Hematopoietic multipotent progenitor cell treated with erythropoietin and hydrocortisone succinate and interleukin-3 and kit ligand, for 6 days (in vitro differentiated cells): ENCODE measurements at places on chromosomes 7 and 10.

- peak; percentile 13 for DNase-seq
These were observed 174.2 kb downstream of the PTN start for GRCh38 chr7:137169282-137169698.

GRCh38 chr7:26360650-26361049 is 69.0 kb downstream of the SNX10 start:
- DNase-seq: no peak

- DNase-seq: no peak
These were observed 526.1 kb downstream of the CALN1 start for GRCh38 chr7:71886046-71886445.

DNA sequence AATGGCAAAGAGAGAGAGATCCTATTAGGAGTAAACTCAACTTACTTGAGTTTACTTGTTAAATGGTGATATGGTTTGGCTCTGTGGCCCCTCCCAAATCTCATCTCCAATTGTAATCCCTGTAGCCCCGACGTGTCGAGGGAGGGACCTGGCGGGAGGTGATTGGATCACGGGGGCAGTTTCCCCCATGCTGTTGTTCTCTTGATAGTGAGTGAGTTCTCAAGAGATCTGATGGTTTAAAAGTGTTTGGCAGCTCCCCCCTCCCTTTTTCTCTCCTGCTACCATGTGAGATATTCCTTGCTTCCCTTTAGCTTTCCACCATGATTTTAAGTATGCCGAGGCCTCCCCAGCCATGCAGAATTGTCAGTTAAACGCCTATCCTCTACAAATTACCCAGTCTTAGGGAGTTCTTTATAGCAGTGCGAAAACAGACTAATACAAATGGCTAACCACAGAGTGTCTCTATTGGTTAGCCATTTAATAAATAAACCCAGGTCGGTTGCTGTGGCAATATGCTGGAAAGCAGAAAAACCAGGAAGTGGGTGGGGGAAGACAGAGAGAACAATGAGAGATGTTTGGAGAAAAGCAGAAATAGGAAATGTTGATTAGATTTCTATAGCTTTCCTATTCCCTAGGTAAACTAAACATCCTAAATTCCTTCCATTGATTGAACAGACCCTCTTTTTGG is 3.0 kb upstream of the STMP1 start:
- peak; percentile 55 for DNase-seq

DNA sequence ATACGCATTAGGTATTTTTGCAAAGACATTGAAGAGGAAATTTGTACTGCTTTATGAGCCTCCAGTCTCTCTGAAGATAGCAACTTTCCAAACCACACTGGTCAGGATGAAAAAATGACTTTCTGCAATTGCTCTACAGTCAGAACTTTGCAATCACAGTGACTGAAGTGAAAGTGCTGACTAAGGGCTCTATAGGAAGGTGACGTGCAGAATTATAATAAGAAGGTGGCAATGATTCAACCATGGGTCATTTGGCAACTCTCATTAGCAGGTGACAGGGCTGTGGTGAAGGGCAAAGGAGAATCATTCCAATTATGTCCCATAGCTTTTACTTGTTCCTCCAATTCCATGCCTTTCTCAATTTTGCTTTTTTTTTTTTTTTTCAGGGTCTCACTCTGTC is 311.0 kb downstream of the ANKRD30A start:
- no peak for DNase-seq

GRCh38 chr10:44860811-44861736 is 50.1 kb upstream of the TMEM72 start:
- DNase-seq: no peak

- no peak for DNase-seq
These were observed 136.7 kb downstream of the KIF20B start for GRCh38 chr10:89838044-89838615.

DNA sequence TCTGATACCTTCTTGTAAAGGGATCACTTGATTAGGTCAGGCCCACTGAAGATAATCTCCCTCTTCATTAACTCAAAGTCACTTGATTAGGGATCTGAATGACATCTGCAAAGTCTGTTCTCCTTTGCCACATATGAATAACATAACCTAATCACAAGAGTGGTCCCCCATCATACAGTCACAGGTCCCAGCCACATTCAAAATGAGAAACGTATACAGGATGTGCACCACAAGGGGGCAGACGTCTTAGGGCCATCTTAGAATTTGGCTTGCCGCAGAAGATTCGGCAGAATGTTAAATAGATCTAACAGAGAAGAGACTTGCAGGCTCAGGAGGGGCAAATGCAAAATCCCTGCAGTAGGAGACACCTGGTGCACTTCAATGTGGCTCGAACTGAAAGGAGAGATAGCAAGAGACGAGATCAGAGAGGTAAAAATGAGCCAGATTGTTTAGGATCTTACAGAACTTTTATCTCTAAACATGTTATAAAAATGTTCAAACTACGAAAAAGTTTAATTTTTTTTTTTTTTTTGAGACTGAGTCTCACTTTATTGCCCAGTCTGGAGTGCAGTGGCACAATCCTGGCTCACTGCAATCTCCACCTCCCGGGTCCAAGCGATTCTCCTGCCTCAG is 10.4 kb upstream of the SMC3 start:
- peak; percentile 90 for DNase-seq

DNA sequence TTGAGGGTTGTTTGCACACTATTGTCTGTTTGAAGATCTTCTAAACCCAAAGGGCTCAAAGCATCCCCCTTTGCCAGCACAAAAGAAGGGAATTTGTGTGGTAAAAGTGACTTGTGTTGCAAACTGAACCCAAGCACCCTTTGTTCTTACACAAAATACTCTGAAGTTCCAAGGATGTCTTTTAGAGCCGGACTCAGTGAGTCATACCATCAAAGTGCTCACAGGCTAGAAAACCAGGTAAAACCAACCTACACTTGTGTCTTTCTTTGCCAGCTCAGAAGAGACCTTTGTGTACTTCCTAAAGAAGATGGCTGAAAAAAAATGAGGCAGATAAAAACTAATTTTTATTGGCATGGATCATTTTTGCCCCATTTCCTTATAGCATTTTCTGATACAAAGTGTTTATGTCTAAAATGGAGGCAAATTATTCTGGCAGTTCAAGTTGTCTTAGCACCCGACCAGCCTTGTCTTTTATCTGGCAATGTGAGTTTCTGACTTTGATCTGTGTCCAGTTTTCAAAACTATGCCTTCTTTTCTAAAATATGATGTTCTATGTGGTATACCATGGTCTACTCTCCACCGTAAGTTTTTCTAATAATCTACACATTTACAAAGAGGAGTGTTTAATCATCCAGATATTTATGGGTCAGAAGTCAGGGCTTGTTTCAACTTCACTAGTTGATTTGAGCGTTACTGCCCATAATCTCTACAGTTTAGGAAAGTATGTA is 128.4 kb upstream of the FZD1 start:
- DNase-seq: no peak

DNA sequence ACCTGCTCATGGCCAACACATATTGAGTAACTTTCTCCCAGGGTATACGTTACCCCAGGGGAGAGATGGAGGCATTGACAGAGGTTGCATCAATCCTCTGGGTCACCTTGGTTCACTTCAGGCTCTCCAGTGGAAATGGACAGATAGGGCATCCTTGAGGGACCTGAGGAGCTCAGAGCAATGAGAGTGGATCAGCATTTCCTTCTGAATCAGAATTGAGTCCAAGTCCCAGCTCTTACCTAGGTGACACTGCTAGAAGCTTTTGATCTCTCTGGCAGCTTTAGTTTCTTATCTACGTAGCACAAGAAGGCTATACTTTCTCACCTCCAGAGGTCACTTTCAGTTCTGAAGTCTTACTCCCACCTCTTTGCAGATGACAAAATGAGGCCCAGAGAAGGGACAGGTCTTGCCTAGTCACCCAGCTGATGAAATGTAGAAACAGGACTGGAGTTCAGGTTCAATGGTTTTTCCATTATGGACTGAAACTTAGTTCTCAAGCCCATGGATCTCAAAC is 35.2 kb downstream of the PANK1 start:
- peak; percentile 14 for DNase-seq

GRCh38 chr7:71486856-71487628 is 355.1 kb downstream of the GALNT17 start:
- DNase-seq: no peak

- DNase-seq: no peak
These were observed 98.5 kb downstream of the POLR1F start for GRCh38 chr7:19610194-19610943.

DNA sequence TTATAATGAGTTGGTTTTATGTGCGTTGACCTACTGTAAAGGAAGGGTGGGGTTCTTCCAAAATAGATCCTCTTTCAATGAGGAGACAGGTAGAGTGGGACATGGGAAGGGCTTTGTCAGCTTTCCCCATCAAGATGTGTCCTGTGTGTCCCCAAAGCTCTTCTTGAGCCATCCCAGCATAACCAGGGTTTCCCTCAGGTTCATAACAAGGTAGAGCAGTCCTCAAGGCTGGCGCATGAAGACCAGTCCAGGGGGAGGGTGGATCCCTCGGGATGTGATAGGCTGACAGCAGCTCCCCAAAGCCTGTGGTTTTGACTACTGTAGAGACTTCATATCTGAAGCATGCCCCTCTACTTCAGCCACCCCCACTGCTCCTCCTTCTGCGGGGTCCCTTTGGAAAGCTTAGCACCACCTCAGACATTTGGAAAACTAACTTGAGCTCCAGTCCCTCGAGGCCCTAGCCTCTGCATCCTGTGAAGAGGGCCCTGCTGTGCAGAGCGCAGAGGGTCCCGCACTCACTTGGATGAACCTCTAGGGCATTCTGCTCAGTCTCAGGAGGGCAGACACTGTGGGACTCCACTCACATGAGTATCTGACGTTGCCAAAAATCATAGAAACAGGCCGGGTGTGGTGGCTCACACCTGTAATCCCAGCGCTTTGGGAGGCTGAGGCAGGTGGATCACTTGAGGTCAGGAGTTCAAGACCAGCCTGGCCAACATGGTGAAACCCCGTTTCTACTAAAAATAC is 1.1 kb upstream of the GIMAP8 start:
- DNase-seq: no peak

GRCh38 chr10:104209575-104210198 is 22.5 kb downstream of the CFAP43 start:
- DNase-seq: peak; percentile 81

GRCh38 chr10:43574906-43575305 is 490 bp upstream of the ZNF239 start:
- DNase-seq: no peak

DNA sequence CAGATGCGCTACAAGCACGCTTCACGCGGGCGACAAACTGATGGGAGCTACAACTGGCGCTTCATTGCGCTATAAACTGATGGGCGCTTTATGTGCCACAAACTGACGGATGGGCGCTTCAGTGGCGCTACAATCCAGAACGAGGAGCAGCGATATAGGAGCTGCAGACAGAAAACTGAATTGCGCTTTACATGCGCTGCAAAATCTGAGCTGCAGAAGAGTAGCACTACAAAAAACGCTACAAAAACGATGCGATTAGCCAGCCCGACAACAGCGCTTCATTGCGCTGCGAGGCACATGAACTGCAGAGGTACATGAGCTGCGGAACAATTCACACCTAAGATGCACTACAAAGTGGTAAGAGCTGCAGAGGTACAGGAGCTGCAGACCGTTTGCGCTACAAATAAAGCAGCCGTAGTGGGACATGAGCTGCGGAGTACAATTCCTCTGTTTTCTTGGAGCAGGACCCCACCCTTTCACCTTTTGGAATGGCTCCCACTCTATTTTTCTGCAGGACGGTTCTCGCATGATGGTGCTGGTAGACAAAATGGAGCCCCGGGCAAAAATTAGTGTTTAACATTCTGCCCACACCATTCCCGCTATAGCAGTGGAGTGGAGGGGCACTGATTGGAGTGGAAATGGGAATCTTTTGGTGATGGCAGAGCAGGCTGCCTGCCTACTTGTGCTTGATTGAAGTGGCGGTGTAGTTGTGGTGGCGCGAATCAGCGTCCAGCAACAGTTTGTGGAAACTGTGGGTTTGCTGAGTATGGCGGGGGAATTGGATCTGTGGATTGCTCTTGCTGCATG is 1.2 kb upstream of the SGCE start:
- DNase-seq: peak; percentile 29

- DNase-seq: no peak
These were observed 135.1 kb upstream of the RET start for GRCh38 chr10:42941790-42942189.

- DNase-seq: no peak
These were observed 846.5 kb downstream of the TYW1 start for GRCh38 chr7:67843001-67843565.
